T-helper 2 cell (primary cell): ENCODE measurements at places on chromosomes 1 and 21.
A peak's percentile ranks its signal among the peaks of the same experiment; 100 is the strongest.

DNA sequence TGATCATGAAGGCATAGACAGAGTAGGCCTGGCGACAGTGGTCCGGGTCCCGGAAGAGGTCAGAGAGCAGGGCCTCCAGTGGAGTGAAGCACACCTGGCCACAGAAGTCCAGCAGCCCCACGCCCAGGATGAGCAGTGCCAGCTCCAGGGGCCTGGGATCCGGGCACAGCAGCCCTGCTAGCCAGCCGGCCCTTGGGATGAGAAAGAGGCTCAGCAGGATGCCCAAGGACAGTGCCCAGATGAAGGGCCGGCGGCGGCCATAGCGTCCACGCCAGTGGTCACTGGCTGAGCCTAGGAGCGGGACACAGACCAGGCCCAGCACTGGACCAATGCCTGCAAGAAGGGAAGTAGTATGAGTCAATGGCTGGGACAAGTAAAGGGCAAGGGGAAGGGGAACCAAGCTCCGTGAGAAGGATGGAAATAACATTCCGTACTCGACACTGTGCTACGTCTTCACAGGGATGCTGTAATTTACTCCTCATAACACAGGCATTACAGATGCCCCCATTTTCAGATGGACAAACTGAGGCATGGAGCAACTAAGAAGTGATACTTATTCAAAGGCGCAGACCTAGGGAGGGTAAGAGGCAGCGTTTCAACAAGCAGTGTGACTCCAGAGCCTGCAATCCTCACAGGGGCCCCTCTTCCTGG is 16.9 kb downstream of the SLC45A3 start:
- no peak for DNase-seq

DNA sequence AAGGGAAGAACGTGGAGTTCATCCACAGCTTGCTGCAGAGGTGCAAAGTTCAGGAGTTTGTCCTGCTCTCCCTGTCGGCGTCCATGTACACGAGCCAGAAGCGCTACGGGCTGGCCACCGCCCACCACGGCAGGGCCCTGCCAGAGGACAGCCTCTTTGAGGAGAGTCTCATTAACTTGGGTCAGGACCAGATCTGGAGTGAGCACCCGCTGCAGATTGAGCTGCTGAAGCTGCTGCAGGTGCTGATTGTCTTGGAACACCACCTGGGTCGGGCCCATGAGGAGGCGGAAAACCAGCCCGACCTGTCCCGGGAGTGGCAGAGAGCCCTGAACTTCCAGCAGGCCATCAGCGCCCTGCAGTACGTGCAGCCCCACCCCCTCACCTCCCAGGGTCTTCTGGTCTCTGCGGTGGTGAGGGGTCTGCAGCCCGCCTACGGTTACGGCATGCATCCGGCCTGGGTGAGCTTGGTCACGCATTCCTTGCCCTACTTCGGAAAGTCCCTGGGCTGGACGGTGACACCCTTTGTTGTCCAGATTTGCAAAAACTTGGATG is 73.8 kb upstream of the MORC3 start:
- no peak for DNase-seq

DNA sequence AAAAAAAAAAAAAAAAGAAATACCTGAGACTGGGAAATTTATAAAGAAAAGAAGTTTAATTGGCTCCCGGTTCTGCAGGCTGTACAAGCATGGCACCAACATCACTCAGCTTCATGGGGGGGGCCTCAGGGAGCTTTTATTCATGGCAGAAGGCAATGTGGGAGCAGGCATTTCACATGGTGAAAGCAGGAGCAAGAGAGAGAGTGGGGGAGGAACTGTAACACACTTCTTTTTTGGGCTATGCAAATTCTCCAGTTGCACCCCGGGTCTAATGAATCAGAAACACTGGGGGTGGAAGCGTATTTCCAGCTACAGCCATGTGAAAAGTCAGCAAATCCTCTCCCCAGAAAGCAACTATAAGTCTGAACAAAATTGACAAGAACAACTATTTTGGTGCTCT is 11.8 kb upstream of the SOD1 start:
- no peak for DNase-seq

GRCh38 chr1:25184001-25184762 is 48.1 kb downstream of the SYF2 start:
- DNase-seq = no peak

GRCh38 chr1:13462682-13463081 is 51.1 kb downstream of the LRRC38 start:
- DNase-seq = no peak

DNA sequence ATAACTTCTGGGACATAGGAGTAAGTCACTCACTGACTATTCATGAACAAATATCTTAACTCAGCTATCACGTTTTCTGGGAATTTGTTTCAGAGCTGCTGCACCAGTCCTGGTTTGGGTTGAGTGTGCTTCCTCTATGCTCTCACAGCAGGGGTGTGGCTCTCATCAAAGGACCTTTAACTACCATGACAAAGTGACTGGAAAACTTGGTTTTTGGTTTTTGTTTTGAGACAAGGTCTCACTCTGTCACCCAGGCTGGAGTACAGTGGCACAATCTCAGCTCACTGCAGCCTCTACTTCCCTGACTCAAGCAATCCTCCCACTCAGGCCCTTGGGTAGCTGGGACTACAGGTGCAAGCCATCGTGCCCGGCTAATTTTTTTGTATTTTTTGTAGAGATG is 4.1 kb downstream of the ILDR2 start:
- DNase-seq = no peak

GRCh38 chr1:236253918-236254637 is 27.7 kb downstream of the ERO1B start:
- no peak for DNase-seq

GRCh38 chr21:28332796-28333195 is 659.9 kb downstream of the LTN1 start:
- no peak for DNase-seq

GRCh38 chr1:117760069-117760468 is 154.2 kb downstream of the TENT5C start:
- DNase-seq = no peak

DNA sequence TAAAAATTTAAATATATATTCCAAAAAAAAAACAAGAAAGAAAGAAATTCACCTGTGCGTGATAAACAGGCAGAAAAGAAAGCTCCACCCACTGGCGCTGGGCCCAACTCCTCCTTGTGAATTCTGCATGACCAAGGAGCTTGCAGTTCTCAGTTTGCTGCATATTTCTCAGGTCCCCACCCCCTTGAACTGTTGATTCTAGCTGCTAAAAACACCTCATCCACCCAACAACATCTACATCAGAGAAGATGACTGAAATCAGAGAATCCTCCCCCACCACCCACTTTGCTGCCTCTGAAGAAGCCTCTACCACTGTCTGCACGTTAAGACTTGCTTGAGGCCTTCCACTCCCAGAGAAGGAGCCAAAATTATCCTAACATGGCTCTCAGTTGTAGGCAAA is 104.8 kb downstream of the RGS2 start:
- no peak for DNase-seq

GRCh38 chr1:104294259-104294658 is 544.6 kb downstream of the AMY1C start:
- no peak for DNase-seq

DNA sequence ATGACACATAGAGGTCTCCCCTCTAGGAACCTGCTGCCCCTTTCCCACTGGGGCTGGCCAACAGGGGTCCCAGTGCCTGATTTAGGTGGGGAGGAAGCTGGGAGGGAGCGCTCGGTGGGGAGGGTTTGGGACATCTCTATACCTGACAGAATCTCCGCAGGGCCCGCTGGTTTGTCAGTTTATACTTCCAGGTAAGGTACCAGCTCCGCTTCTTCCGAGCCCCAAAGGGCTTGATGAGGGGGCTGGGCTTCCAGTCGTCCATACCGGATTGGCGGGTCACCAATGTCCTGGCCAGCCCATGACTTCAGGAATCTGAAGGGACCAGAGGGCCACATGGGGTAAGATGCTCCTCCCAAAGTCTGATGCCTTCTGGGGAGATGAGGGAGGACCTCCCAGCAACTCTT is 672 bp downstream of the POMGNT1 start:
- no peak for DNase-seq

DNA sequence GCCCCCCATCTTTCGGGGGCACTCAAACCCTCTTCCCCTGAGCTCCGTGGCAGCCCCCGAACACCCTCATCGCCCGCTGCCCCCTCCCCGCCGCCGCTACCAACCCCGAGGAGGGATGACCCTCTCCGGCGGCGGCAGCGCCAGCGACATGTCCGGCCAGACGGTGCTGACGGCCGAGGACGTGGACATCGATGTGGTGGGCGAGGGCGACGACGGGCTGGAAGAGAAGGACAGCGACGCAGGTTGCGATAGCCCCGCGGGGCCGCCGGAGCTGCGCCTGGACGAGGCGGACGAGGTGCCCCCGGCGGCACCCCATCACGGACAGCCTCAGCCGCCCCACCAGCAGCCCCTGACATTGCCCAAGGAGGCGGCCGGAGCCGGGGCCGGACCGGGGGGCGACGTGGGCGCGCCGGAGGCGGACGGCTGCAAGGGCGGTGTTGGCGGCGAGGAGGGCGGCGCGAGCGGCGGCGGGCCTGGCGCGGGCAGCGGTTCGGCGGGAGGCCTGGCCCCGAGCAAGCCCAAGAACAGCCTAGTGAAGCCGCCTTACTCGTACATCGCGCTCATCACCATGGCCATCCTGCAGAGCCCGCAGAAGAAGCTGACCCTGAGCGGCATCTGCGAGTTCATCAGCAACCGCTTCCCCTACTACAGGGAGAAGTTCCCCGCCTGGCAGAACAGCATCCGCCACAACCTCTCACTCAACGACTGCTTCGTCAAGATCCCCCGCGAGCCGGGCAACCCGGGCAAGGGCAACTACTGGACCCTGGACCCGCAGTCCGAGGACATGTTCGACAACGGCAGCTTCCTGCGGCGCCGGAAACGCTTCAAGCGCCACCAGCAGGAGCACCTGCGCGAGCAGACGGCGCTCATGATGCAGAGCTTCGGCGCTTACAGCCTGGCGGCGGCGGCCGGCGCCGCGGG is 837 bp downstream of the FOXD3 start:
- peak; percentile 64 for DNase-seq

GRCh38 chr1:227768640-227769039 is 33.4 kb downstream of the SNAP47 start:
- DNase-seq = no peak

GRCh38 chr1:6185635-6186382 is 5.7 kb upstream of the CHD5 start:
- DNase-seq = no peak

DNA sequence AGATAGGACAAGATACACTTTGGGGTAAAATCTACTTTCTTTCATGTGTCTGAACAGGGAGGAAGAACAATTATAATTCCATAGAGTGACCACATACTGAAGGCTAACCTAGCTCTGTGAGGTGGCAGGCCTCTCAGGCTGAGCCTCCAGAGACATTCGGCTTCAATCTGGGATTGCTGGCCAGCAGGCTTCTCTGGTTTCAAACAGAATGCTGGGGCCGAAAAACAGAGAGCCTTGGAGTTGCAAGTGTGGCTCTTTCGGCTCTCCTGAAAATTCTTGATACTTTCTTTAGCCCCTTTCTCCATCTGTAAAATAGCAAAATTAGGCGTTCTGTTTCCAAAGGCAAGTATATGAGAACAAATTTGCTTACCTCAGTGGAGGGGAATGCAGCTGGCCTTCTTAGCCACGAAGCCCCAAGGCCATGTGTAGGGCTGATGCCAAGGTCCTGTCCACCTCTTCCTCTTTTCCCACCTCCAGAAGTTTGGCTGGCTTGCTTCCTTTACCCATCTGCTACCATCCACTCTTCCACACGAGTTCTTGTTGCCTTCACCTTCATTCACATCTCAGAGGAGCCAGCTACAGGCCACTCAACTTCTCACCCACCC is 30.0 kb upstream of the UBE2U start:
- no peak for DNase-seq

DNA sequence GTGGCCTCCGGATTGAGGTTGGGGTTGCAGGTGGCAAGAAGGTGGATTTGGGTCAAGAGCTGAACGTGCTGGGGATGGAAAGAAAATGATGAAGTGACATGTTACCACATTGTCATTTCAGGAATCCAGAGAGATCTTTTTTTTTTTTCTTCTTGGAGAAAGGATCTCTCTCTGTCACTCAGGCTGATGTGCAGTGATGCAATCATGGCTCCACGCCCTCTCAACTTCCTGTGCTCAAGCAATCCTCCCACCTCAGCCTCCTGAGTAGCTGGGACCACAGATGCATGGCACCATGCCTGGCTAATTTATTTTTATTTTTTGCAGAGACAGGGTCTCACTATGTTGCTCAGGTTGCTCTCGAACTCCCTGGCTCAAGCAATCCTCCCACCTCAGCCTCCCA is 80.6 kb downstream of the GON4L start:
- peak; percentile 10 for DNase-seq

DNA sequence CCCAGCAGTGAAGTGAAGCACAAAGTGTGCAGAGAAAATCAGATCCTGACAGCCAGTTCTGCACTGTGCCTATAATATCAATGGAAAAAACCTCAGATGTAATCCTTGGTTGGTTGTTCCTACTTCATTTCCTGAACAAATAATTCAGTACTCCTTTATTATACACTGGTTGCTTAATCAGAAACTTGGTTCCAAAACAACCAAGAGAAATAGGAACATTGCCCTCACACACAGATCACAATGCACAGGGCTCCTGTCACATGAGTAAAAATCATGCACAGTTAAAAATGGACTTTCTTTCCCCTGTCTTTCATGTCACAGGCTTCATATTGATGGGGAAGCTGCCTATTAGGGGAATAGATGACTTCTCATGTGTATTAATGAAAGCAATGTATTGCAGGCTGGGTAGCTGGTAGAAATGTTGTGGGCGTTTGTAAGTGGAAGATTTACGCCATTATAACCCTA is 9.7 kb downstream of the DNASE2B start:
- no peak for DNase-seq

DNA sequence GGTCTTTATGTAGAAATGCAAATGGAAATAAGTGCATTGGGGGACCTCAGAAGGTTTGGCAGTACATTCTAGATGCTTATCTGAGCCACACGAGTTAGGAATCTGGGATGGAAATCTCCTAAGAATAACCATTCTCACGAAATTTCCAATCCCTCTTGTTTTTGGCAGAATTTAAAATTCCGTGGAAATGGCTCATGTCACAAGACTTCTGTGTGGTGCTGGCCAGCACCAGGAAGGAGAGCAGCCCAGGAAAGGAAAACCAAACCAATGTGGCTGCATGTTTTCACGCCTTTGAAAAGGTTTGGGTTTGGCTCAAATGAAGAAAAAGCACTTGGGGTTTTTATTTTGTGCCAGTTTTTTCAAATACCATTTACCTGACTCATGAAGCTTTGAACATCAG is 80.1 kb upstream of the KCNK2 start:
- DNase-seq = no peak

DNA sequence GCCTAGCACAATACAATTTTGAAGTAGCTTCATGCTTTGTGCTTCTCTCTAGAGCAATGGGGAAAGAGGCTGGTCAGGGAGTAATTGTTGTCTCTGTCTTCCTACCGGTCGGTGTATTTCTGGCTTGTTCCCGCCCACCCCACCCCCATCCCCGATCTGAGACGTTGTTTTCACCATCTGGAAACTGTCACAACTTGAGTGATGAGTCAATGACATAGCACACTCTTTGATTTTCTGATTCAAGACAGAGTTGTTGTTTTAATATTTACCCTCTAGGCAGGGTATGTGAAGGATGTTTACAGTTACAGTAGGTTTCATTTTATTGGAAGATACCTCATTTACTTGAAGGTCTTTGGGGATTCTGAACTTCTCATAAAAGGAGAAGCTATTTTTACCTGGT is 7.0 kb downstream of the IL12RB2 start:
- no peak for DNase-seq

- DNase-seq = no peak
Measured at GRCh38 chr1:8016210-8016894, 9.8 kb downstream of the ERRFI1 start.

GRCh38 chr1:84347271-84347931 is 45.9 kb downstream of the SAMD13 start:
- DNase-seq = no peak

GRCh38 chr1:193951984-193952383 is 765.6 kb upstream of the B3GALT2 start:
- no peak for DNase-seq

- DNase-seq = no peak
Measured at GRCh38 chr1:116488071-116488470, 82.8 kb downstream of the CD58 start.
